ENCODE measurements at places on chromosomes 16 and 17. TPM values are rescaled to one million over a fixed set of nuclear protein-coding genes. Genes with fewer than 3 reads are reported as not detected.
A peak's percentile ranks its signal among the peaks of the same experiment; 100 is the strongest.

GRCh38 chr16:1311738-1312466 lies 2.5 kb downstream of the UBE2I start:
- DNase-seq: no peak

The KRT39 gene
- total RNA-seq: not detected

- DNase-seq: no peak
These were observed 4.8 kb downstream of the MLYCD start for GRCh38 chr16:83903751-83904150.

- DNase-seq: no peak
These were observed 973 bp upstream of the KRT15 start for GRCh38 chr17:41519501-41520224.

GRCh38 chr17:5786510-5786875 lies 202.2 kb upstream of the NLRP1 start:
- no peak for DNase-seq

GRCh38 chr16:46582313-46582712 lies 38.9 kb downstream of the SHCBP1 start:
- DNase-seq: no peak

DNA sequence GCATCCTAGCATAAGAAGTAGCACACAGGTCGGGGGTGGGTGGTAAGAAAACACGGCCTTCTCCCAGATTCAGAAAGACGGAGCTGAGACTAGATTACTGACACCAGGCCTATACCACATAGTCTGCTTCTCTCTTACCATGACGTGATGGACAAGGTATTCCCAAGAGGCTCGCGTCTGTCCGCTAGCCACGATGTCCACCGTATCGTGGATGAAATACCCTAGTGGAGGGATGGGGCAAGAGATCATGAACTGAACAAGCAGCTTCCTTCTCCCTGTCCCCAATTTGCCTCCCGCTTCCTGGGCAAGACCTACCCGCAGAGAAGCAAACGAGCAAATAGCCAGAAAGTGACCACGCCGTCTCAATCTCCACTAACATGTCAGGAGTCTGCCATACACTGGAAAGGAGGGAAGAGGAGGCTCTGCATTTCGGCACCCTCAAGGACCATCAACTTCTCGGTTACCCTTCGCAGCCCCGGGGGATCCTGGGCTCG lies 820 bp downstream of the TLCD1 start:
- DNase-seq: peak; percentile 66

GRCh38 chr17:39737206-39737759 lies 455 bp upstream of the GRB7 start:
- no peak for DNase-seq

GRCh38 chr16:29029168-29029994 lies 44.5 kb downstream of the LAT start:
- peak; percentile 84 for DNase-seq

The HOXB2 gene
- 28.1 TPM for total RNA-seq
